Activated CD4-positive, alpha-beta T cell treated with anti-CD3 and anti-CD28 coated beads, Interleukin-2, amount 50 U/mL, for 4 hours (primary cell): ENCODE measurements at places on chromosomes 7 and 10.

DNA sequence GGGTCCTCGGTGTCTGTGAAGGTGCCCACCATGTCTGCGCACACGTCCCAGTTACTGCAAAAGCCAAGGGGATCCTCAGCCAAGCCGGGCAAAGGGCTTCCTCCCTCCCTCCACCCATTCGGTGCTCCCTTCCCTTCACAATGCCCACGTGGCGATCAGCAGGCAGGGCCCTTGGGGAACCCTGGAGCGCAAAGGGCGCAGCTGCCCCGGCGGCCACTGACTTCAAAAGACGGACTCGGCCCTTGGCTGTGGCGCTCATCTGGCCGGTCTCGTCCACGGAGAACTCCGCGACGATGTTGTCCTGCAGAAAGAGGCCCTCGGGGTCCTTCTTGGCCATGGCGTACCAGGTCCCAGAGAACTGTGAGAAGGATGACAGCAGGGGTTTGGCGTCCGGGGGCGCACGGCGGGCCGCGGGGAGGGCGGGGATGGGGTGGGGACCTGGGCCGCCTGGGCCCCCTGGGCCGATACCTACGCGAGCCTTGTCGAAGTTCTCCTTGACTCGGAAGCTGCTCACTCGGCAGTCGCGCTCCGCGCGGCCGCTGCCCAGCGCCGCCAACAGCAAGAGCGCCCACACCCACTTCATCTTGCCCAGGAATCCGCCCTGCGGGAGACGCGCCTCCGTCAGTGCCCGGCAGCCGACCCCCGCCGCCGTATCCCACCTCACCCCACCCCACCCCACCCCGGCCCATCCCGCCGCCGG lies 439 bp downstream of the RBP4 start:
- DNase-seq, result no peak

DNA sequence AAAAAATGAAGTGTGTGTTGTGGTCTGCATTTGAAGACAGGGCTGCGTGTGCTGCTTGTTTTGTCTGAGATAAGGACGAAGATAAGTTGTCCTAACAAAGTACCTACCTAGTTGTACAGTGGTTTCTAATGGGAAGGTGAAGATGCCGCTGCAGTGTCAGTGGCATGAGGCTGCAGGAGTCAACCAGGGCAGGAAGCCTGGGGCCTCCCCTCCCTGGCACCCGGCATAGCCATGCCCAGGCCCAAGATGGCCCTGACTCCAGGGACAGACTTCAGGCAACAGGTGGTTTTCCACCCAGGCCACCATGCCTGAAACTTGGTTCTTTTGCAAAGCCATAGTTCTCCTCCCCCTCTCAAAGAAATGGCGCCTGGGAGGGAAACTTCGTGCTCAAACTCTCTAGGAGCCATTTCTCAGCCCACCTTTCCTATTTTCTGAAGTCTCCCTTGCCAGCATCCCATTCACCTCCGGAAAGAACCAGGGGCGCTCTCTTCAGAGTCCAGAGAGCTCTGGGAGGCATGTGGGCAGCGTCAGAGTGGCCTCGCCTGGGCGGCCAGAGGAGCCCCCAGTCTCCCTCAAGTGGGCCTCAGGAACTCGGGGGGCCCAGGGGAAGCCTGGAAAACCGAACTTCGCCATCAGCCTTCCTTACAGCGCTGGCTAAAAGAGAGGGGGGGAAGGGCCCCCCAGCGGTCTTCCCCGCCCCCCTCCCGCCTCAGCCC lies 2.1 kb upstream of the KAT6B start:
- DNase-seq, result no peak

- DNase-seq, result no peak
Observed at GRCh38 chr10:99681553-99681952, 22.2 kb downstream of the ENTPD7 start.

DNA sequence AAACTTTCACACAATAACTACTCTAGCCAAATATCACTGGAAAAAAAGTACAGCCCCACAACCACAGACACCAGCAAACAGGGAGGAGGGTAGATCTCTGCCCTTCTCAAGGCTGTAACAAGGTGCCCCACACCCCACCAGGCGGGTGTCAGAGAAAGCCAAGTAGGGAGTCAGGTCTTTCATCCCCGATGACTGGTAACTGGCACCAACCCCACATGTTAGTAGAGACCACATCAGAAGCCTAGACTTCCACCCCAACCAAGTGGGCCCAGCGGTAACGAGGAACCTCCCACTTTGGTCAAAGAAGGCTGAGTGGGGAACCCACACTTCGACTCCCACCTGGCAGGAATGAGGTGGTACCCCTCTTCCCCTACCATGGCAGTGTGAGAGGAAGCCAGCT lies 16.4 kb upstream of the RUFY2 start:
- DNase-seq, result peak; percentile 19

GRCh38 chr10:90977162-90977854 lies 56.4 kb upstream of the ANKRD1 start:
- no peak for DNase-seq

DNA sequence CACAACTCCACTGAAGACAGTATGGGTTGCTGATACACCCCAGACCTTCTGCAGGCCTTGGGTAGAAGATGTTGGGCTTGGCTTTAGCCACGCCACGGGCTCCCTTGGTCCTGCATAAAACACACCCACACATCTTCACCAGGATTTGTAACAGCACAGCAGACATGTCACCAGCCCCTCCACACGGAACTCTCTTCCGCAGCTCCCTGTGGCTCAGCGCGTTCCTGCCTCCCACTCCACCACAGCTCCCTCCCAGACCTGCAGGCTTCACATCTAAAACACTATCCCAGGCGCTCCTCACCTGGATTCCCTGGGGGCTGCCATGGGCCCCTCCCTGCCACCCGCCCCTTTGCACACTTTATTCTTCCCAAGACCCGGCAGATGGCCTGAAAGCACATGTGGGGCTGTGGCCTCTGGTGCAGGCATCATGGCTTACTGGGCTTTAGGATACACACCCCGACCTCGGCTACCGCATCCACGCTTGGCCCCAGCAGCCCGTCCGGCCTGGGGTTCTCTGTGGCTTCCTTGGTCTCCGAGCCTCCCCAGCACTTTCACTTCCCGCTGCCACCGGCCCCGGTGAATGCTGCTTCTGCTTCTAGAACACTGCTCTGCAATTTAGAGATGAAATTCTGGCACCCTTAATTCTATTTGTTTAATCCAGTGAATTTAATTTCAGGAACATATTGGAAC lies 432.9 kb downstream of the DNAJB6 start:
- DNase-seq, result no peak

DNA sequence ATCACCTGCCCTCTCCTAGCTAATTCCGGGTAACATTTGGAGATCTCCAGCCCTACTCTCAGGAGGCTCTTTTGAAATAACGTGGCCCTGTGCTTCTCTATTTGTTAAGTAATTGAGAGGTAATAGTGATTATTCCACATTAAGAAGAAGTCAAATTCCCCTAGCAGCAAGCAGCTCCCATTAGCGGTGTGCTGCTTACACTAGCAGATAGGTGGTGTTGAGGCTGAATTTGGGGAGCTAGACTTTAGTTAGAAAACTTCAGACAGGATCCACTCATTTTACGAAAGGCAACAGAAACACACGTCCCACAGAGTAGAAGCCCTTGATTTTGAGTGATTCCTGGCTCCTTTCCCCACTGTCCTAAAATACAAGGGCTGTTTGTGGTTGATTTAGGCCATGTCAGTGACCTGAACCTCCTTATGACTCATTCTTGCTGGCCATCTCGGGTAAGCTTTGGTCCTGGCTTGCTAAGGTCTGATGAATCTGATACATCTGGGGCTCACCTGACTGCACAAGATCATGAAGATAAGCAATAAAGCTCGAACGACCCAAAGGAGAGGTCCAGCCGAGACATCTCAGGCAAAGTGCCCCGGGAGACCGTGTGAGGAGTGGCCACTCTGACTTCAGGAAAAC lies 77.2 kb downstream of the FAM204A start:
- DNase-seq, result no peak

GRCh38 chr7:136062625-136063325 lies 85.6 kb upstream of the MTPN start:
- no peak for DNase-seq
